ENCODE measurements at places on chromosomes 2 and 18.

DNA sequence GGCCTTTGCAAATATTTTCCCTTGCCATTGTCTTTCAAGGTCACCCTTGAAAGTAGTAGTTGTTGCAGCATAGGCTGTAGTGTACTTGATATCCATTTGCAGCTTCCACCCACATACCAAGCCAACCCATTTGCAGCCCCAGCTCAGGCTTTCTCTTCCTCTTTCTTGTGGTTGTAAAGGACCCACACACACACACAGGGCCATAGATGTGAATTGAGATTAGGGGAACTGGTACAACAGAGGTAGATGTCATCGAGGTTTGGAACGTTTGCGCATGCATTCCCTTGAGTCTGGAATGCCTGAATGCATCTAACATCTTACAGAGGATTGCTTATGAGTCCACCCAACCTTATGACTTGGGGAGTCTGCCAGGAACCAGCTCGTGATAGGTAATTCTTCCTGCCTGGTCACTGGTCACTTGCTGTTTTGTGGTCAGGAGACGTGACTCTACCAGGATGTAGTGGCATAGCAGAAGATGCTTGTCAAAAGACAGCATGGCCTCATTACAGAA is 91.9 kb downstream of the MRPS9 start:
- no peak for DNase-seq

DNA sequence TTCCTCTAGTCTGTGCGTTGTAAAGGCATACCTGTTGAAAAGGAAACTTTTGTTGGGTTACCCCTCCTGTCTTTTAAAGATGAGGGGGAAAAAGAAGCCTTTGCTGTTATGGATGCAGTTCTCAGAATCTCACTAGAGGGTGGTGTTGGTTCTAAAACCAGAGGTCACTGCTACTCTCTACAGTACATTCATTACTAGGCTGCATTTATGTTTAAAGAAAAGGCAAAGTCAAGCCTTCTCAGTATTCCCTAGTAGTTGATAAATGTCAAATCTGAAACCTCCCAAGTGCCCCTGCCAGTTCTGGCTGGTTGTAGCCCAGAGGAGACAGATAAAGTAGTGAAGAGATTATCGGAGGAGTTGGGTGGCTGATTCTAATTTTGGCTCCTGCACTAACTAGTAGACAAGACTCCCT is 1.4 kb upstream of the PLCL1 start:
- no peak for DNase-seq

DNA sequence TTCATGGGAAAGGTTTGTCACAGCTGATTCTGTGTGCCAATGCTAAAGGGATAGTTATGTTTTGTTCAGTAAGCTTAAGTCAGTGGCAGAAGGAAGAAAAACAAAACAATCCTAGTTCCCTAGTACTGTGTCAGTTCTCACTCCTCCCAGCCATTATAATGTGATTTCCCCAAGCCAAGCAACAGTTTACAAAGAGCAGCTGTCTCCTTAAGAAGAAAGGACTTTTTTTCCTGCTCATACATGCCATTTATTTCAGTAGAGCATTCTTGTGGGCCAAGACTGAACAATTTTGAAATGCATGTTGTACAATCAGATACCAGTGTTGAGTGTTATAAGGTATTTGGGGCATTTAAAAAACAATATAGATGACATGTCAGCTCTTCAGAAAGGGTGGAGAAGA is 52.1 kb downstream of the NEMP2 start:
- no peak for DNase-seq

DNA sequence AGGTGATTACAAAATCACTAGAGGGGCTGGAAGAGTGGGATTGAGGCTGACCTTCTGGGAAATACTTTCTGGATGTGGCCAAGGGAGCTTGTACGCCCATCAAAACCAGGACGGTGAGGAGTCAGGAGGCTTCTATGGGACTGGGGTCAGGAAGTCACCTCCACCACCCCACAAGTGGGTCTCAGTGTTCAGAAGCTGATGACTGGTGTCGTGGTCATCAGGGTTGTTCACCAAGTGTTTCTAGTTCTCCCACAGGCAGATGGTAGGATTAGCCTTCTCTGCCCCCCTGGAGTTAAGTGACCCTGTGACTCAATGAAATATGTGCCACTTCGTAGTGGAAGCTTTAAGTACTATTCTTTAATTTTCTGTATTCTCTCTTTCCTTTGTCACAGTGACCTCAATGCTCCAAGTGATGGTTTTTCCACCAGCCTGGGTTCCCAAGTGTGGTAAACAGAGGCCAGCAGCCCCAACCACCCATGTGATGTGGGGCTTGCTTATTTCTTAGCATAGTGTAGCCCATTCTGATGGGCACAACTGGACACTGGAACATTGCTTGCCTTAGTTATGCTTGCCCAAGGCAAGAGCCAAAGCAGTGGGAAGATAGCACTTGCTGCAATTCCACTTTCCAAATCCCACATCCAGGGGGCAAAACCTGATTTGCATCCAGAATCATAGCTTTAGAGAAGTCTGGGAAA is 258.8 kb downstream of the CYP26B1 start:
- DNase-seq = no peak

DNA sequence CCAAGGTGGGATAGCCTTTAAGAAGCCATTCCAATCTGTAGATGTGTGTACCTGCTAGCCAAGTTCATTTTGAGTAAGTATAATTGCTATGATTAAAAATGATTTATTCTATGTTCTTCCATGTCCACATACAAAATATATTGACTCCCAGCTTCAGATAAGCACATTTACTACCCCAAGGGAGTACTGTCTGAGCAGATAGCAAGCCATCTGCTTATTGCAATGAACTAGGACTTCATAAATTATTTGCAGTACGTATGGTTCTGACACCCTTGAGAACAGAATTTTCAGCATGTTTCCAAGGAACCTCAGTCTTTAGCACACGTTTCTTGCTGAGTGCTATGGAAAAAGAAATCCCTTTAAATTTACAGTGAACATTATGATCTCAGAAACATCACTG is 28.2 kb downstream of the ABCG5 start:
- DNase-seq = no peak

- no peak for DNase-seq
Observed at GRCh38 chr2:226862623-226863022, 26.8 kb downstream of the RHBDD1 start.

DNA sequence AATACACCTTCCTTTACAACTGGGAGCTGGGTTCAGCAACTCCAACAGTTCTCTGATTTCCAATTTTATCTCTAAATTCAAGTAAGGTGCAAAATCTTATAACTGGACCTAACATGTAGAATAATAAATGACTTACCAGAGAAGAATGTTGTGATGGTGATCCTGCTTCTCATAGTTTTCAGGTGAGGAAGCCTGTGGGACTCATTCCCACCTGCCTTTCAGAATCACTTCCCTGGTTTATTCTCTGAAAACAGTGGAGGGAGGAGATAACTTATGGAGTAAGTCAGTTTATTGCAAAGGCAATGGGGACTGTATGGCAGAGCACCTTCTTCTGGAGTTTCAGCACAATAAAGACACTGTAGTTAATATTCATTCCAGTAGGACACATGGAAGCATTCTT is 1188.2 kb upstream of the FAM98A start:
- DNase-seq = no peak

- DNase-seq = no peak
Observed at GRCh38 chr2:217795706-217796465, 206.9 kb downstream of the TNS1 start.

GRCh38 chr18:3260995-3261372 is 949 bp upstream of the MYL12B start:
- no peak for DNase-seq
